ENCODE measurements at places on chromosomes 1 and 21. TPM values are rescaled to one million over a fixed set of nuclear protein-coding genes. Genes with fewer than 3 reads are reported as not detected.

Gene KRTAP19-7
- total RNA-seq: not detected

Gene CITED4
- total RNA-seq: 1.7 TPM

Gene PAQR6
- total RNA-seq: 1.9 TPM

DNA sequence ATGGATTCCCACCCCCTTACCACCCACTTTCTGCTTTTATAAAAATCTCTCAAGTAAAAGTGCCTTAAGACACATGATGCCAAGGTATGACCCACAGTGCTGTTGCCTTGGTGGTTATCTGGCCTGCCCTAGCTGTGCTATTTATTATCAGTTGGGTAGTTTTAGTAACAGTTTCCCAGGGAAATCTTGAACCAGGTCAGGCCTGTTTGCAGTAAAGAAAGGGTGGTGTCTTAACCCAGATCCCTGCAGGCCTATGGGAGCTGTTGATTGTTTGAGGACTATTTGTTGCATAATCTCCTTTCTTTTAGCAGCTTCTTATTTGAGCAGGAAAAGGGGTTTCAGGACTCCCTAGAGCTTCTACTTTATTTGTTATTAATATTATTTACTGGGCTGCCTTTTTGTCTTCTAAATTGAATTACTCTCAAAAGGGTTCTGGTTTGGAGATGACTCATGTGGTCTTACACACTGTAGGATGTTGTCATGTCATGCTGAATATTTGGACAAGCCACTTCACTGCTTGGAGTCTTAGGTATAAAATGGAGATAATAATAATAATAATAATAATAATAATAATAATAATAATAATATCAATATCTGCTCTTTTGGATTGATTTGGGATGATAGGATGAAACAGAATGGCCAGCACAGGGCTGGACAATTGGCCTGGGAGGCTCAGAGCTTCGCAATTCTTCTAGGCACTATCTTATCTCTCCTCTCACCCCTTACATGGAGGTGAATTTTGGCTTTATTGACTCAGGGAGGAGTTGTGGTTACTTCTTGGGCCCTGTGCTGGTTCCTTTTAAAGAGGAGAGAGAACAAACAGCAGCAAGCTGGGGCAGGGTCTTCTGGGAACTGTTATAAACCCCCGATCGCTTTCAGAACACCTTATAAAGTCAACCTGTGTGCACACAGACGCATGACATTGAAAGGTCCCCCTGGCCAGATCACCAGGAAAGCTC is 252.1 kb downstream of the PRDM2 start:
- H3K4me3 ChIP-seq: no peak overlapping the region
- no peaks in the 10 kb centered on the region for H3K36me3 ChIP-seq
- no peaks in the 10 kb centered on the region for H3K4me1 ChIP-seq
- DNase-seq: no peak
- H3K27ac ChIP-seq: no peak overlapping the region

Gene ATAD3C
- total RNA-seq: 0.53 TPM
